Osteoblast (primary cell): ENCODE measurements at places on chromosomes 6 and 20.
A peak's percentile ranks its signal among the peaks of the same experiment; 100 is the strongest.

GRCh38 chr20:39946053-39946810 lies 742.8 kb downstream of the MAFB start:
- H3K4me3 ChIP-seq, result no peak overlapping the region
- H3K27ac ChIP-seq, result no peak overlapping the region
- no peak for DNase-seq
- no peaks in the 10 kb centered on the region for H3K4me1 ChIP-seq
- no peaks in the 10 kb centered on the region for H3K36me3 ChIP-seq
- peaks cover 4% of the 10 kb centered on the region for H3K27me3 ChIP-seq

GRCh38 chr6:149450679-149451375 lies 34.0 kb downstream of the ZC3H12D start:
- H3K4me3 ChIP-seq, result peak overlapping the region; percentile 63
- peaks cover 19% of the 10 kb centered on the region for H3K4me1 ChIP-seq
- H3K27me3 ChIP-seq, result peaks cover 19% of the 10 kb centered on the region
- H3K27ac ChIP-seq, result no peak overlapping the region

GRCh38 chr20:59242714-59243626 lies 57.4 kb upstream of the EDN3 start:
- no peaks in the 10 kb centered on the region for H3K36me3 ChIP-seq
- no peaks in the 10 kb centered on the region for H3K27me3 ChIP-seq
- H3K27ac ChIP-seq, result no peak overlapping the region

GRCh38 chr20:53463101-53463972 lies 130.3 kb downstream of the ZNF217 start:
- no peak overlapping the region for H3K27ac ChIP-seq
- no peaks in the 10 kb centered on the region for H3K27me3 ChIP-seq
- no peak for DNase-seq
- H3K36me3 ChIP-seq, result no peaks in the 10 kb centered on the region

DNA sequence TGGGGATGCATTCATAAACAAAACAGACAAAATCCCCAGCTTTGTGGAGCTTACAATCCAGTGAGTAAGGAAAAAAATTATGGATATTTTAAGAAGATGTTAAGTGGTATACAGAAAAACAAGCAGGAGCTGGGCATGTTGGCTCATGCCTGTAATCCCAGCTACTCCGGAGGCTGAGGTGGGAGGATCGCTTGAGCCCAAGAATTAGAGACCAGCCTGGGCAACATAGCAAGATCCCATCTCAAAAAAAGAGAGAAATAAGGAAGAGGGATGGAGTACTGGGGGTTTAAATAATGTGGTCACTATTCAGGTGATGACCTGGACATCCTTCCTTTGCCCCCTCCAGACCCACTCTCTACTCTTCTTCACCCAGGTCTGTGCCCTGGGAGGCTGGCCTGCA lies 55.0 kb upstream of the MDGA1 start:
- H3K4me1 ChIP-seq, result no peaks in the 10 kb centered on the region
- peaks cover 8% of the 10 kb centered on the region for H3K27me3 ChIP-seq
- H3K36me3 ChIP-seq, result no peaks in the 10 kb centered on the region
- no peak overlapping the region for H3K4me3 ChIP-seq
- no peak for DNase-seq

DNA sequence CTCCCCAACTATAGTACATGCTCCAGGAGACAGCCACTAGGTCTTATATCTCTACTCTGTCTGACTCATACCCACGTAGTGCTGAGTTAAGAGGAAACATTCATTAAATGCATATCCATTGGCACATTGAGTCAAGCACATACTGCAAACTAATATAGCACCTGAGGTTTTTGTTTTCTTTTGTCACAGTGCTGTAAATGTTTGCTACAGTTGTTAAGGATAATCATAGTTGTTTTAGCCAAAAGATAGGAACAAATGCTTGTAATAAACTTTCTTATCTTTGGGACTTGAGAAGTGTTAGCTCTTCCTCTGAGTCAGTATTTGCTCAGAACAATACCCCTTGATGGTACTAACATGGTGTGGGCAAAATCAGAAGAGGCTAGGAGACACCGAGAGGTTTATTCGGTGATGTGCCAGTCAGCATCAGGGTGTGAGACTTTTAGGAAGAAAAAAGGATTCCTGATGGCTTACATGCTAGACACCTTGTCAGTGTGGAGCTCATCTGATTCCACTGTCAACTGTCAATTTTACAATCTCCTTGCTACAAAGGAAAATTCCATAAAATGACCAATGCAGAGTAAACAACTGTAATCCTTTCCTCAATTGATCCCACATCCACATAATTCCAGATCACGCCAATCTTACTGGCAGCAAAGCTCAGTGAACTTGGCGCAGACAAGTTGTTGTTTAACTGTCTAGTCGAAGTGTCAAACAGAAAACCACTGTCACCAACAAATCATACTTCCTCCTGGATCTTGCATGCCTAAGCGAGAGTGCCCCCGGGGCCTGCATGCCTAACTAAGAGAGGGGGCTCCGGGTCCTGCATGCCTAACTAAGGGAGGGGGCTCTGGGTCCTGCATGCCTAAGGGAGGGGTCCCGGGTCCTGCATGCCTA lies 36.1 kb downstream of the ELOVL2 start:
- no peak overlapping the region for H3K27ac ChIP-seq
- H3K4me3 ChIP-seq, result no peak overlapping the region
- no peak for DNase-seq
- H3K36me3 ChIP-seq, result no peaks in the 10 kb centered on the region

GRCh38 chr6:159461998-159462397 lies 231.0 kb downstream of the SOD2 start:
- H3K4me3 ChIP-seq, result no peak overlapping the region
- H3K27ac ChIP-seq, result no peak overlapping the region
- no peak for DNase-seq
- no peaks in the 10 kb centered on the region for H3K4me1 ChIP-seq
- no peaks in the 10 kb centered on the region for H3K36me3 ChIP-seq

GRCh38 chr20:2763186-2763585 lies 37.2 kb downstream of the CPXM1 start:
- no peak for DNase-seq
- H3K36me3 ChIP-seq, result no peaks in the 10 kb centered on the region
- peaks cover 8% of the 10 kb centered on the region for H3K4me1 ChIP-seq
- no peak overlapping the region for H3K27ac ChIP-seq

DNA sequence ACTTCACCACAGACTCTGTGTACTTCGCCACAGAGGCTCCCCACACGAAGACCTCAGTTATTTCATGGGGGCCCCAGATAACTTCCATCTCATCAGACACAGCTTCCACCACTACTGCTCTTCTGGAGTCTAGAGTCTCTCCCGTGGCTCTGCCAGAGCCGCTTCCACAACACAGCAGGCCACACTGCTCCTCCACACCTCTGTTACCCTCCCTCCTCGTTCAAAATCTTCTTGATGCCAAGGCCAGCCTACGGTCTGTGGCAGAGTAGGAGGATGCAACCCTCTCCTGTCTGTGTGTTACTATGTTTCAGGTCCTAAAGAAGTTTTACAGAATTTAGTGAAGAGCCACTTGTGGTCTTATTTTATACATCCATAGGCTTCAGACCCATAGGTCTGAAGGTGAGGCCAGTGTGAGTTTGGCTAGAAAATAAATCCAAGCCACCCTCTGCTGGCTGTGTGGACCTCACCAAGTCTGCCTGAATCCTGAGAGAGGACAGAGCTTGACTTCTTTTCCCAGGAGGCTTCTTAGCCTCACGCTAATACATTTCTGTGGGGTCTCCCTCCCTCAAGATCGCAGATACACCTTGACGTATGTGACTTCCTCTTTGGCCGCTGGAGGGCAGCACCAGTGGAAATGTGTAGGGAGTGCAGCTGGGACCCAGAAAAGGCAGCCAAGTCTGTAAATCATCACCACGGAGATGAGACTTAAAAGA lies 197.7 kb downstream of the FAXC start:
- H3K36me3 ChIP-seq, result no peaks in the 10 kb centered on the region
- H3K27me3 ChIP-seq, result no peaks in the 10 kb centered on the region
- H3K4me3 ChIP-seq, result no peak overlapping the region
- H3K4me1 ChIP-seq, result no peaks in the 10 kb centered on the region
- H3K27ac ChIP-seq, result no peak overlapping the region
